ENCODE measurements at places on chromosomes 11 and 22.

DNA sequence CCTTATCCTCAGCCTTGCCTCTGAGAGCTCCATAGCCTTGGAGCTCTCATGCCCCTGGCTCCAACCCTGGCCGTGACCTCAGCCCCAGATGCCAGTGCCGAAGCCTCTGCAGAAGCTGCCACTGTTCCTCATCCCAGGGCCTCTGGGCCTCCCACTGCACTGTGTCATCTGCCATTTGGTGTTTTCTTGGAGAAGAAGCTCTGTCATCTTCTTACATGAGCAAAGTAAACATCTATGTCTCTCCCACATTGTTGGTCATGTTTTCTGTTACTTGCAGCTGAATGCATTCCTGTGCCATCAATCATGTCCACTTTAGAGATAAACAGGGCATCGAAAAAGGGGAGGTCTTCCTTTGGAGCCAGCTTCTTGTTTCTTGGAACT, 45.0 kb upstream of the FTH1 start:
- no peak for DNase-seq

DNA sequence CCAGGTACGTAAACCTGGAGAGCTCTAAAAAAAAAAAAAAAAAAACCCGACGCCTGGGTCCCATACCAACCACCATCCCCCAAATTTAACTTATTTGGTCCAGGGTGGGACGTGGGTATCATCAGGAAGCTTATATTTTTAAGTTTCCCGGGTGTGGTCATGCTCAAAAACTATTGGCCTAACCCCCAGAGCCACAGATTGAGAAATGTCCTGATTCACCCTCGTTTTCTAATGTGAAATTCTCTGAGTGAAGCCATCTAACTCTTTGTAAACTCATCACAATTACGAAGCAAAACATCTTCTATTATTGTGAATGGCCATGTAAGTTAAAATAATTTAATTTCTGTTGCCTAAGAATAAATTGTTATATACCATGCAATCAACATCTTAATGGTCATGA, 29.6 kb downstream of the PAK1 start:
- no peak for DNase-seq

- no peak for DNase-seq
Observed at GRCh38 chr11:69325446-69325845, 31.5 kb downstream of the MYEOV start.

GRCh38 chr11:33709466-33709865, 8.8 kb upstream of the C11orf91 start:
- no peak for DNase-seq

DNA sequence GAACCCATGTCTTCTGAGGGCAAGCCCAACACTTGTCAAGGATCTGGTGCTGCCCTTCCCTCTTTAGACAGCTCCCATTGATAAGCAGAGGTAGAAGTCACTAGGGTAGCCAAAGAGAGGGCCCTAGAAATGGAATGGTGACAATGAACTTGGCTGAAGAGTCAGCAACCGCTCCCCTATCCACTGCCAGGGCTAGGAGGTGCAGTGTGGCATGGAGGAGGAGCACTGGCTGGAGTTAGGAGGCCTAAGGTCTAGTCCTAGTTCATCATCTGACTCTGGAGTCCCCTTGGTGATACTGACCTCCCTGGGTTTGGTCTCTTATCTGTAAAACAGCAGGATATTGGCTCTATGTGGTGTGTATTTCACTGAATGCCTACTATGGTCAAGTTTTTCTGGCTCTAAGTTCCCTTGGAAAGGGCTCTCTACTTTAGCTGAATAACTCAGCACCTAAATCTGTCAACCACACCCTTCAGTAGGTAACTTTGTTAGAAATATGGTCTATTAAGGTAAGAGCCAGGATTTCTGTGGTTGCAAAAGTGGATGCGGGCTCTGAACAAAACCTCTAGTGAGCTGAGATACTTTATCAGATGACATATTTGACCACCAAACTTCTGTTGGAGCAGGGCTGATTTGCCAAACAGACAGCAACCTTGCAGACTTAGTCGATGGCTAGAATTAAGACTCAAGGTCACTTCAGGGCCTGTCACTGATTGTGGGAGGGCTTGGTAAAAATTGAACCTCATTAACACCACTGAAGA, 10.5 kb downstream of the TIMP3 start:
- DNase-seq, result no peak

GRCh38 chr11:87425391-87425790, 387.7 kb downstream of the TMEM135 start:
- no peak for DNase-seq

- DNase-seq, result no peak
Observed at GRCh38 chr11:118068206-118068944, 8.5 kb upstream of the TMPRSS4 start.

- DNase-seq, result no peak
Observed at GRCh38 chr22:50169181-50169759, 1.3 kb upstream of the PANX2 start.

DNA sequence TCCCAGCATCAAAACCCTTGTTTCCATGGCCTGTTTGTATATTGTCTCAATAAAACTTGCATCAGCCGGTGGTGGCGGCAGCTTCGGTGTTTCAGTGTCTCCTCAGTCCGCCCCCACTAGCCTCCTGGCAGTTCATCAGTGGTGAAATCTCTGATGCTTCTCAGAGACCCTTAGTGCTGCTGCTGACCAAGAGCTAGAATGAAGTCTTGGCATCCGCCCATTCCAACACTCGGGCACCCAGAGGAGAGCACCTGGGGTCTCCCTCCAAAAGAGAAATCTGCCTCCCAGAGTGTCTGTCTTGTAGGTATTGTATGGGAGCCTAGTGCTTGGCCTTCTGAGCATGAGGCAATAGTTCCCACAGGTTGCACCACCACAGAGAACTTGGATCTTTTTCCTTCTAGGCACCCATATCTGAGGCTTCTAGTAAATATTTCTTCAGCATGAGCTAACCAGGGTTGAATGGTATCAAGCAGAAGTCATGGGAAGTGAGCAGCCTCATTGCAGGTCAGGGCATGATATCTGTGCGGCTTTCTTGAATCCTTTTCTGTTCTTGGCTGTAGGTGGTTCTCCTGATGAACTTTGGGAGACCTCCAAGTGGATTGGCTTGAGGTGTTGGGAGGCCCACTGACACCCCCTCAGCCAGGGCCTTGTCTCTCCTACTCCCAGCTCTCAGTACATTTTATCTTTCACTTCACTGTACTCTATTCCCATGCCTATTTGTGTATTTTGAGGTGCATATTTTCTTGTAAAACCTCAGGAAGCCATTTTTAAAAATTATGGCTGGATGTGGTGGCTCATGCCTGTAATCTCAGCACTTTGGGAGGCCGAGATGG, 13.2 kb upstream of the AIFM3 start:
- DNase-seq, result no peak

- DNase-seq, result no peak
Observed at GRCh38 chr11:73245461-73245860, 26.7 kb upstream of the P2RY6 start.

- no peak for DNase-seq
Observed at GRCh38 chr11:111155021-111155420, 90.5 kb upstream of the POU2AF2 start.

DNA sequence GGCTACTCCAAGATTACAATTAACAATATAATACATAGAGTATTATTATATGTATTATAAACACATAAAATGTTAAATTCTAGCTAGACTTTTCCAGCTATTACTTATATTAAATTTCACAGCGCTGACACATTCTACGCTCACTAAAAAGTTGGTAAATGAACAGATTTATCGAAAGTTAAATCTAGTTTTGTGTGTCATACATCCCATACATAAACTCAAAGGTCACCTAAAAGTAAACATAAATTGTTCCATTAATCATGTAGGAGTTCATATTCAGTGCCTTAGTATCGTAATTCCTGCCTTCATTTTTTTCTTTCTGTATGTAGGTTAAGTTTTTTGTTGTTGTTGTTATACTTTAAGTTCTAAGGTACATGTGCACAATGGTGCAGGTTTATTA, 10.9 kb downstream of the FNBP4 start:
- DNase-seq, result no peak

DNA sequence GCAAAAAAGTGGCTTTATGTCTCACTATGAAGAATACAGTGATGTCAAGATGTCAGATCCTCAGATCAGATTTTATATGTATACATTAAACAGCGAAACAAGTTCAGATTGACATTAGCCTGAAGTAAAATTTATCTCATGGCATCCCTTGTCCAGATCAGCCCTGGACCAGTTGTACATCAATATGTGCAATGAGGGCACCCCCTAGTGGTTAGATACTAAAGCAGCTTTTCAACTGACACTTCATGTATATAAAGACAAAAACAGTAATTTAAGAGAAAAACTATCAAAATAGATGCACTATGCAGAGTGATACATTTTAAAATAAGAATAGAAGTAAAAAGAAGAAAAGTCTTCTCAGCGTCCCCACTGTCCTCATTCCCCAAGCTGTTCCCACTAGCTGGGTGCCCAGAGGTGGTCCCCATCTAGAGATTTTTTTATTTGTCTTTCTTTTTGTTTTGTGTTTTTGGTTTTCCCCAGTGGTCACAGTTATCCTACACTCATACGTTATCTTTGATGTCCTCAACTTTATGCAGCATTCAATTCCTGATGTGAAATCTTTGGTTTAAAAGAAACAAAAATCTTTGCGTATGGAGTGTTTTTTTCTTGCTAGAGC, 2193.4 kb upstream of the RAG2 start:
- no peak for DNase-seq

- DNase-seq, result no peak
Observed at GRCh38 chr11:121226415-121227263, 65.9 kb upstream of the SC5D start.

GRCh38 chr11:130916910-130917309, 631 bp upstream of the SNX19 start:
- DNase-seq, result no peak

GRCh38 chr11:1029654-1030053, 6.9 kb downstream of the MUC6 start:
- no peak for DNase-seq

DNA sequence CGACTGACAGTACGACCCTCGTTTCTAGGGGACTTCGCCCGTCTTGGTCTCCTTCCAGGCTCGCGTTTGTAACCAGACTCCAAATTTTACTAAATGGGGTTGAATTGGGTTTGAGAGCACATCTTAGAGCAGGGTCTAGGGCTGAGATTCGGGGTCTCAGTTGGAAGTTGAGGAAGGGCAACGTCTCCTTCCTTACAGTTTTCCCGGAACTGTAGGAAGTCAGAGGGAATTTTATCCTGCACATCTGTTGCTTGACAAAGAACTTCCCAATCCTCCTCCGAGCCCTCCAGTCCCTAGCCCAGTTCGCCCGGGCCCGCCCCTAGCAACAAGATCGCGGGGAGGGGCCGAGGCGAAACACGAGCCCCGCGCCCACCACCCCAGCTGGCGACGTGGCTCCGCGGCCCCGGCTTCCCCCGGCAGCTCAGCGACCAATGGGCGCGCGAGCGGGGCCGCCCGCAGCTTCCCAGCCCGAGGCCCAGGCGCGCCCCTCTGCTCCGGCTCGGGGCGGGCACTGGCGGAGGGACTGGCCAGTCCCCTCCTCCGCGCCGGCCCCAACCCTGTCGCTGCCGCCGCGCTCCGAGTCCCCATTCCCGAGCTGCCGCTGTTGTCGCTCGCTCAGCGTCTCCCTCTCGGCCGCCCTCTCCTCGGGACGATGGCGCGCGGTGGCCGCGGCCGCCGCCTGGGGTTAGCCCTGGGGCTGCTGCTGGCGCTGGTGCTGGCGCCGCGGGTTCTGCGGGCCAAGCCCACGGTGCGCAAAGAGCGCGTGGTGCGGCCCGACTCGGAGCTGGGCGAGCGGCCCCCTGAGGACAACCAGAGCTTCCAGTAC, at the start of gene RCN1:
RCN1 (plus strand) TSS at position 530 of the 826 bp plus-strand sequence; CDS start at position 653, 123 bp downstream.
- DNase-seq, result peak; percentile 41

GRCh38 chr11:126477535-126478305, 122.2 kb downstream of the ST3GAL4 start:
- DNase-seq, result no peak

DNA sequence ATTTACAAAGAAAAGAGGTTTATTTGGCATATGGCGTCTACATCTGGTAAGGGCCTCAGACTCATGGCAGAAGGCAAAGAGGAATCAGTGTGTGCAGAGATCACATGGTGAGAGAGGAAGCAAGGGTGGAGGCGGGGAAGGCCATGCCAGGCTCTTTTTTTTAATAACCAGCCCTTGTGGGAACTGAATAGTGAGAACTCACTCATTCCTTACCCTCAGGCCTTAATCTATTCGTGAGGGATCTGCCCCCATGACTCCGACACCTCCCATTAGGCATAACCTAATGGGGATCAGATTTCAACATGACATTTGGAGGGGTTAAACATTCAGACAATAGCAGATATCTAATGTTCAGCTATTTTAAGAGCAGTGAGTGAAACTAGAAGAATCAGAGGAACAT, 55.7 kb downstream of the ATM start:
- DNase-seq, result peak; percentile 91

DNA sequence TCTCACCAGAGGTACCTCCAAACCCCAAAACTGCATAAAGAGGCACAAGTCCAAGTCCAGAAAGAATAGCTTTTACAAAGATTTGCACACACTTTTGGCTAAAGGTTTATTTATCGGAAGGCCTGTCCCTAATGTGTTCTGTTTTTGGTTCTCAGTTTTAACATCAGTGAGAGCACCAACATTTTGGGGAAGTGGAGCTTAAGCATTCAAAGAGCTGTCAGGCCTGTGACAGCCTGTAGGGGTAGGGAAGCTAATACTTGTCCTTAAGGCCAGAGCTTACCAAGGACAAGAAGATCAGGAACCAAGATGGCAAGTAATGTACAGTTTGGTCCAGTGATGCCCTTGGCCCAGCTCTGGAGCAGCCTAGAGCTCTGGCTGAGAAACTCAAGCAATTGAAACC, 38.9 kb upstream of the SCUBE2 start:
- DNase-seq, result no peak

DNA sequence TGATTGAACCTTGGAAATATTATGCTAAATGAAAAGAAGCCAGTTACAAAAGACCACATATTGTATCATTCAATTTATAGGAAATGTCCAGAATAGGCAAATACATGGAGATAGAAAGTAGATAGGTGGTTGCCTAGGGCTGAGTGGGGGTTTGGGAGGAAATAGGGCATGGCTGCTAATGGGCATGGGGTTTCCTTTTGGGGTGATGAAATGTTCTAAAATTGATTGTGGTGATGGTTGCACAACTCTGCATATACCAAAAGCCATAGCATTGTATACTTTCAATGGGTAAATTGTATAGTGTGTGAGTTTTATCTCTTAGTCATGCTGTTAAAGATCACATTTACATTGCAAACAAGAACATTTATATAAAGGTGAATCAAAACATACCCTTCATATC, 48.7 kb downstream of the LDLRAD3 start:
- no peak for DNase-seq

GRCh38 chr11:30735946-30736345, 149.8 kb upstream of the MPPED2 start:
- DNase-seq, result no peak

- DNase-seq, result no peak
Observed at GRCh38 chr11:60831501-60832079, 10.3 kb upstream of the CCDC86 start.

DNA sequence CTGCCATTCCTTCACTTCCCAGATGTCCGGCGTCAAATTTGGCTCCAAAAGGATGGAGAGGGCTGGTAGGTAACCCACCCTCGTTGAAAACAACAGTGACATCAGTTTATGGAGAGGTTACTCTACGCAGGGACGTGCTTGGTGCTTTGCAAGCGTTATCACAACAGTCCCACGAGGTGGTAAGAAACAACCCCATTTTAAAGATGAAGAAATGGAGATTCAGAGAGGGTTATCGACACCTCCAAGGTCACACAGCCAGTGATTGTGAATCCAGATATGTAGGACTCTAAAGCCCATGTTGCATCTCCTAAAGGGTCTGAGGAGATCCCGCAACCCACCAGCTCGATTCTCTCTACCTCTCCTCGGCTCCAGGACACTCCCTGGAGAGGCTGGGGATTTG, 773 bp downstream of the MIAT start:
- no peak for DNase-seq

GRCh38 chr22:45504373-45505341, 2.0 kb downstream of the FBLN1 start:
- DNase-seq, result no peak

All from DMS 273 treated with DMSO at 0.1 percent for 48 hours (cell line).